ENCODE measurements at places on chromosomes 4 and X.

DNA sequence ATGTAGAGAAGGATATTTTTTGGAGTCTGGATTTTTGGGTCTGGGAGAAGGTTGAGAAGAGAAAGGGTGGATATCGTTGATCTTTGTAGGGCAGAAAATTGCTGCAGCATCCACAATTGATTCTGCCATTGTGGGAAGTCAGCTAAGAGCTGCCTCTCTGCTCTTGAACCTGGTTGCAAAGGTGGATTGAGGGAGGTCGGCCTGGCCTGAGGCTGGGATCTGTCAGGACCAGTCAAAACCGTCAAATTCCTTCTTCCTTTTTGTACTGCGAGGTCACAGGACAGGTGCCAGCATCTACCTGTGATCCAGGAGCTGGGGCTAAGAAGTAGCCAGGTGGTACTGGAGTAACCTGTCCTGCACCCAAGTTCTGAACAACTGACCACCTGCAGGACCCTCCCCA, 93.7 kb downstream of the SHOX start:
- peaks cover 10% of the 10 kb centered on the region for H3K4me1 ChIP-seq
- no peak for DNase-seq
- no peak overlapping the region for H3K27ac ChIP-seq
- no peak overlapping the region for H3K4me3 ChIP-seq
- H3K27me3 ChIP-seq: no peaks in the 10 kb centered on the region
- no peaks in the 10 kb centered on the region for H3K36me3 ChIP-seq

DNA sequence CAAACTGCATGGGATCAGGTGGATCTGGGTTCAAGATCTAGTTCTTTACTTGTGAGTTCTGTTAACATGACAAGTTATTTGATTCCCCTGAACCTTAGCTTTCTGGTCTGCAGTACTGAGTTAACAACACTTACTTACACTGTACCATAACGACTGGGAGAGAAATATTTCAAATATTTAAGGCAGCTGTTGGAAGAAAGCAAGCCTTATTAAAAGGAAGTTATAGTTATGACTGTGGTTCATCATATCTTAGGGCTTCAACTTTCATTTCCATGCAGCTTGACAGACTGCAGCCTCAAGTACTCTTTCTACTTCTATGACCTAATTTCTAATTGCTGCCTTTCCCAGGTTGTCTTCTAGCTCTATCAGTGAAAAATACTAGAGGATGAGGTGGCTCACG, 40.0 kb upstream of the PDGFRA start:
- H3K27me3 ChIP-seq: no peaks in the 10 kb centered on the region
- H3K27ac ChIP-seq: no peak overlapping the region
- no peak for DNase-seq
- no peaks in the 10 kb centered on the region for H3K36me3 ChIP-seq

- peaks cover 16% of the 10 kb centered on the region for H3K36me3 ChIP-seq
- H3K27me3 ChIP-seq: no peaks in the 10 kb centered on the region
- peaks cover 26% of the 10 kb centered on the region for H3K4me1 ChIP-seq
- no peak for DNase-seq
These were observed at the start of gene MAGED2 for GRCh38 chrX:54807524-54808108. Gene MAGED2, plus strand, starts transcription at chrX:54807745. Its CDS starts 1,587 bp downstream, at chrX:54809332.

GRCh38 chrX:149456476-149457245, 48.4 kb downstream of the IDS start:
- H3K4me3 ChIP-seq: no peak overlapping the region
- H3K36me3 ChIP-seq: no peaks in the 10 kb centered on the region
- no peaks in the 10 kb centered on the region for H3K27me3 ChIP-seq
- no peak for DNase-seq
- H3K27ac ChIP-seq: no peak overlapping the region

DNA sequence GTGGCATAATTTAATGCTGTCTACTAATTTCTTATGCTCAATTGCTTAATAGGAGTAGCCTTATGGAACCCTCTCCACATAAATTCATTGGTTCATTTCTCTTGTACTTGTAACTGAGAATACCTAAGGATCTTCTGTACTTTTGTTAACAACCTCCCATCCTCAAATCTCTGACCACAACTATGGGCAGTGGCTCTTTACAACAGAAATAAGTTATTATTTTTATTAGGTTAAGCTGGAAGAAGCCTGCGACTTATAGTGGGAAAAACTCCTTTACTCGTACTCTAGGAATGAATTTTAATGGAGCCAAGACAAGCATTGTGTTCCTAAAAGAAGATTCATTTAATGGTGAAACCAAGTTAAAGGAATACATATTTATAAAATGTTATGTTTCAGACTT, 337.1 kb upstream of the CTSO start:
- H3K4me1 ChIP-seq: peaks cover 52% of the 10 kb centered on the region
- DNase-seq: no peak
- peaks cover 2% of the 10 kb centered on the region for H3K36me3 ChIP-seq
- no peak overlapping the region for H3K4me3 ChIP-seq

- H3K27ac ChIP-seq: no peak overlapping the region
- no peak for DNase-seq
- no peaks in the 10 kb centered on the region for H3K27me3 ChIP-seq
- no peaks in the 10 kb centered on the region for H3K4me1 ChIP-seq
These were observed 26.1 kb upstream of the TBC1D1 start for GRCh38 chr4:37864786-37865185.

DNA sequence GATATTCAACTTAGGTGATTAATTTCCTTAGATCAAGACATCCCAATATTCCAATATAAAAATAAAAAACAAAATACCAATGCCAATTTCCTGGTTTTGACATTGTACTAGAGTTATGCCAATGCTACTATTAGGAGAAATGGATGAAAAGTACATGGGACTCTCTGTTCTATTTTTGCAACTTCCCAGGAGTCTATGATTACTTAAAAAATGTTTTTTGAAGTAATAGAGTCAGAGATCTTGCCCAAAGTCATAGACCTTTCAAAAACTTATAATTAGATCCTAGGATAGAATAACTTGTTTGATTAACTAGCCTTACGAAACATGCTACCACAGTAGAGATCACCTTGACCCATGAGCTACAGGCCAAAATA, 73.6 kb upstream of the MAOA start:
- DNase-seq: no peak
- H3K27me3 ChIP-seq: no peaks in the 10 kb centered on the region
- H3K4me1 ChIP-seq: peaks cover 2% of the 10 kb centered on the region

DNA sequence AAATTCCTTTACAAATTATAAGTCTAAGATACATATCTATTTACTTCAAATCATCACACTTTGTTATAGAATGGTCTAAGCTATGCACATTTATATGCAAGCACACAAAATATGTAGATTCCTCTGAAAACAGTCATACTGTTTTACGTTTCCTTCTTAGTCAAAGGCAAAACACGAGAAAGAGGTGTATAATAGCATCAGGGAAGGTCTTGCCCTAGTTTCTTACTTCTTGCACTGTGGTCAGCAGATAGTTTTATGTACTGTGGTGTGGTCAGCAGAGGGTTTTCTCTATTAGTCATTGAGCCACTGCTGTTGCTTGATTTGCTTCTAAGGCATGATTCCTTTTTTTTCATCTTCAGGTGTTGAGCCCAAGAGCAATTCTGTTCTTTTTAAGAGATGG, 117.7 kb downstream of the ADAM29 start:
- H3K27ac ChIP-seq: no peak overlapping the region
- DNase-seq: no peak
- H3K27me3 ChIP-seq: no peaks in the 10 kb centered on the region
- H3K36me3 ChIP-seq: no peaks in the 10 kb centered on the region
- no peaks in the 10 kb centered on the region for H3K4me1 ChIP-seq

- H3K27me3 ChIP-seq: peaks cover 52% of the 10 kb centered on the region
- peak within 1 kb of the TSS; percentile 52 for H3K4me3 ChIP-seq
- DNase-seq: peak; percentile 52
- H3K27ac ChIP-seq: no peak within 1 kb of the TSS
These were observed at the start of gene SLC34A2 for GRCh38 chr4:25654971-25655963. Gene SLC34A2, plus strand, starts transcription at chr4:25655851. Its CDS starts 6,650 bp downstream, at chr4:25662501.

GRCh38 chr4:140789759-140790158, 33.6 kb upstream of the TBC1D9 start:
- H3K27ac ChIP-seq: no peak overlapping the region
- no peak overlapping the region for H3K4me3 ChIP-seq
- H3K36me3 ChIP-seq: no peaks in the 10 kb centered on the region
- DNase-seq: no peak
- H3K4me1 ChIP-seq: no peaks in the 10 kb centered on the region

DNA sequence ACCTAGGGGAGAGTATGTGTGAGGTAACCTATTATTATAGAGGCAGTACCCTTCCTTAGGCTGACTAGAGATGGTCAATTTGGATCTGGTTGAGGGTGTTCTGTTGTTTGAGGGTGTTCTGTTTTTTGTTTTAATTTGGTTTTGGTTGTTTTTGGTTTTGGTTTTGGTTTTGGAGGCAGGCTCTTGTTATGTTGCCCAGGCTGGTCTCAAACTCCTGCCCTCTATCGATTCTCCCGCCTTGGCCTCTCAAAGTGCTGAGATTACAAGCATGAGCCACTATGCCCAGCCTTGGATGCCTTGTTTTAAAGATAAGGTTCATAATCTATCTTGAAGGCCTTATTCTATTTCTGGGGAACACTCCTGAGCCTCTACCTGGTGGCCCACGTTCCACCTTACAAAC, 912 bp downstream of the CXorf65 start:
- H3K36me3 ChIP-seq: no peaks in the 10 kb centered on the region
- H3K4me1 ChIP-seq: peaks cover 39% of the 10 kb centered on the region
- no peak overlapping the region for H3K27ac ChIP-seq
- H3K27me3 ChIP-seq: no peaks in the 10 kb centered on the region

GRCh38 chr4:26226629-26227376, 94.0 kb upstream of the RBPJ start:
- H3K36me3 ChIP-seq: no peaks in the 10 kb centered on the region
- no peak overlapping the region for H3K4me3 ChIP-seq
- no peaks in the 10 kb centered on the region for H3K27me3 ChIP-seq
- DNase-seq: no peak
- H3K27ac ChIP-seq: peak overlapping the region; percentile 31

DNA sequence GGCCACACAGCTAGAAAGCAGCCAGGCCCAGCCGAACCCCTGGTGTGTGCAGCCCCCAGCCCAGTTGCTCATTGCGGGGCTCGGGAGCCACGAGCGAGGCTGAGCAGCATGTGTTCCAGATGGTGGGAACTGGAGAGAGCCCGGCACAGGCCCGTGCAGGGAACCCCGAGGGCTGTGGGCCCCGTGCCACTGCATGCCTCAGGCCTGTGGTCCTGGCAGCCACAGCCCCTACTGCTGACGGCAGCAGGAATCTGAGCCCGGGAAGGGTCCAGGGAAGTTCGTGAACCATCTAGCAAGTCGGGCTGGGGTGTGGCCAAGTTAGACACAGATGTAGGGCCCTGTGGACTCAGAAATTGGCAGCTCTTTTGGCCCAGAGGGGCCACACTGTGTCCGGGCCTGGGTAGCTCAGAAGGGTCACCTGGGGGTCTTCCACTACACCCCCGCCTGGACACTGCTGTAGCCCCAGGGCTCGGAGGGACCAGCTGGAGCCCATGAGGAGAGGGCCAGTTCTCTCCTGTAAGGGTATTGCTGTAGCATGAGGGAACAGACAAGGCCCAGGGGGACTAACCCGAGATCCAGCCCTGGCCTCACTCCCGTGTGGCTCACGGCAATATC, 12.1 kb downstream of the HTRA3 start:
- no peak for DNase-seq
- H3K4me1 ChIP-seq: peaks cover 21% of the 10 kb centered on the region
- H3K36me3 ChIP-seq: no peaks in the 10 kb centered on the region
- no peaks in the 10 kb centered on the region for H3K27me3 ChIP-seq
